ENCODE measurements at places on chromosomes 6 and 20.

DNA sequence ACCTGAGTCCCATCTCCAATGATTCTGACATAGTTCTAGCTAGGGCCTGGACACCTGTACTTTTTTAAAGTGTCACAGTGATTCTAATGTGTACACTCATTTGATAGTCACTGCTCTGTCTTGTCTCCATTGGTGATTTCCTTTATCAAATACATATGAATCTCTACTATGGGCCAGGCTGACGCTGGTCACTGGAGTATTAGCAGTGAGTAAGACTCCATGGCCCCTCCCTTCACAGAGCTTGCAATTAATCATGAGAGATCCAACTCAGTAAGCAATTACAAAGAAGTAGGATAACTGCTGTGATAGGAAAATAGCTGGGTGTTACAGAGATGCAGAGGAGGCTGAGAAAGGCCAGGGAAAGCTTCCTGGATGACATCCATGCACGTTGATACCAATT is 19.3 kb upstream of the SASH1 start:
- DNase-seq, result no peak

DNA sequence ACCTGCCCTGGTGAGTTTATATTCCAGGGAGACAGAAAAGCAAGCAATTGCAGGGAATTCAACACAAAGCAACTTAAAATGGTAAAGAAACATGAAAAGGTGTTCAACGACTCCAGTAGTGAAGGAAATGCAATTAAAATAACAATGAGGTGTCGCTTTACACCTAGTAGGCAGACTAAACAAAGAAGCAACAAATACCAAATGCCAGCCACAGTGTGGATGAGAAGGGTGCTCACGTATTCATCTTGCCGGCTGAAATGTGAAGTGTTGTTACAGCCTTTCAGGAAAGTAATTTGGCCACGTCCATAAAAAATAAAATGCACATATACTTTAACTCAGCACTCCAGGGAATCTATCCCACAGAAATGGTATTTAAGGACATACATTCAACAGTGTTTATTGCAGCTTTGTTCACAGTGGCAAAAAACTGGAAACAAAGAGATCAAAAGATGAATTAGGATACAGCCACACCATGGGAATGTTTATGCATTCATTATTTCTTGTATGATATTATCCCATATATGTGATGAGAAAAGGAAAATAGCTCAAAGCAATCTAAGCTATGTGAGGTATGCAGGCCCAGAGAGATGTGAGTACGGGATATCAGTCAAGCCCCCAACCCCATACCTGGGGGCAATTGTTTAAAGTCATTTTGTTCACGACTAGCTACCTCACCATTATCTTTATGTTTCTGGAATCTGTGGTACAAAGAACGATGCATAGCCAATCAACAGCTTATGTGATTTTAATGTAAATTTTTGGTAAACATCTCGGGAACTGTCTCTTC is 266.0 kb upstream of the SOX4 start:
- no peak for DNase-seq

GRCh38 chr20:39630215-39630908 is 668.2 kb downstream of the DHX35 start:
- no peak for DNase-seq

GRCh38 chr6:134822920-134823709 is 126.8 kb downstream of the ALDH8A1 start:
- DNase-seq, result no peak

- no peak for DNase-seq
These were observed 2.8 kb downstream of the ZNF512B start for GRCh38 chr20:63966944-63967322.

DNA sequence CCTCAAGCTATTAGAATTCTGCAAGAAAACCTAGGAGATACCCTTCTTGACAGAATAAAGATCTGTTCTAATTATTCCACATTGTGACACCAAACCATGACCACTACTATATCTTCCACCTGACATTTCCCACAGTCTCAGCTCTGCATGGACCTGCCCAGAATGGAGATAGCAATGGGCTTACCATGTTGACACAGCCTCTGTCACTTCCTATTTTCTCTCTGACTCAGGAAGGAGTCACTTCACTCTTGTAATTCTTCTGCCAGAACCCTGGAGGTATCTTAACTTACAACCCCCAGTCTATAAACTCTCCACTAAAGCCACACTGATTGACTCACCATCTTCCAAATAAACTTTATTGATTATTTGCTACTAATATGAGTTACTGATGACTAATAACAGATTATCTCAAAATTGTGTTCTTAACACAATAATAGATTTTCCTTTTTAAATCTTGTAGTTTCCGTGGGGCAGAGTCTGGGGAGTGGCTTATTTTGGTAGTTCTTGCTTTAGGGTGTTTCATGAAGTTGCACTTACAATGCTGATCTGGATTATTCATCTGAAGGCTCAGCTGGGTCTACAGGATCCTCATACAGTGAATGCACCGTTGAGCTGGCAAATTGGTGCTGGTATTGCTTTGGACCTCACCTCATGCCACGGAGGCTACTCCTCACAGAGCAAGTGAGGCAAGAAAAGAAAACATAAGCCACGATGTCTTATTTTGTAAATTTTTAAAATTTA is 869.9 kb downstream of the KIF16B start:
- DNase-seq, result no peak

- no peak for DNase-seq
These were observed 10.0 kb downstream of the SGK1 start for GRCh38 chr6:134307870-134308269.

DNA sequence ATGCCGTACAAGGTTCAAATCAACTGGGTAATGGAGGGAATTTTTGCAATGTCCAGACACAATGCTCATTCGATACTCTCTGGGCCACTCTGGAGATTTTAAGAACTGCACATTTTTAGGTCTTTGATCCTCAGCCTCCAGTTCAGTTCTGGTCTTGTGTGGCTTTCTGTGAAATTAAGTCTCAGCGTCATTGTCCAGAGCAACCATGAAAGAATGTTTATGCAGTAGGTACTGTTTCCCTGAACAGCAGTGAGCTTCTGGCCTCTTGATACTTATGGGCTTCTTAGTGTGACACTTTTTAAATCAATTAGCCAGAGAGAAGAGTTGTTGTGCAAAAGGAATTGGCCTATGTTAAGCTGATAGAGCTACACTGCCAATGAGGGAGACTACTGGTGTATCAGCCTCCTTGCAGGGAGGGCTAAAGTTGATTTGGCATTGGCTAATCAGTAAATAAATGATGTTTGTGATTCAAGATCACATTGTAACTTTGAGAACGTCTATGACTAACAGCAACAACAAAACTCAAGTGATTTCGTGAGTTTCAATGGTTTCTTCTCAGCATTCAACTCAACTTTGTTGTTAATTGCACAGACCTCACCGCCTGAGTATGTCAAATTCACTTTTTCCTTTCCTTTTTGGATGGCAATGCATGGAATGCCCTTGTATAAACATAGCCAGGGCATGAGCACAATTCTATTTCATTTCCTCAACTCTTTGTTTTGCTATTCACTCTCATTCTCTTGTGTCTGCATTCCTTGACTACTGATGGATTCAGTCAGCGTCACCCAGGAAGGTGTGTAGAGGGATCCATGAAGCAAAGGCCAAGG is 85.1 kb downstream of the GJA1 start:
- no peak for DNase-seq

DNA sequence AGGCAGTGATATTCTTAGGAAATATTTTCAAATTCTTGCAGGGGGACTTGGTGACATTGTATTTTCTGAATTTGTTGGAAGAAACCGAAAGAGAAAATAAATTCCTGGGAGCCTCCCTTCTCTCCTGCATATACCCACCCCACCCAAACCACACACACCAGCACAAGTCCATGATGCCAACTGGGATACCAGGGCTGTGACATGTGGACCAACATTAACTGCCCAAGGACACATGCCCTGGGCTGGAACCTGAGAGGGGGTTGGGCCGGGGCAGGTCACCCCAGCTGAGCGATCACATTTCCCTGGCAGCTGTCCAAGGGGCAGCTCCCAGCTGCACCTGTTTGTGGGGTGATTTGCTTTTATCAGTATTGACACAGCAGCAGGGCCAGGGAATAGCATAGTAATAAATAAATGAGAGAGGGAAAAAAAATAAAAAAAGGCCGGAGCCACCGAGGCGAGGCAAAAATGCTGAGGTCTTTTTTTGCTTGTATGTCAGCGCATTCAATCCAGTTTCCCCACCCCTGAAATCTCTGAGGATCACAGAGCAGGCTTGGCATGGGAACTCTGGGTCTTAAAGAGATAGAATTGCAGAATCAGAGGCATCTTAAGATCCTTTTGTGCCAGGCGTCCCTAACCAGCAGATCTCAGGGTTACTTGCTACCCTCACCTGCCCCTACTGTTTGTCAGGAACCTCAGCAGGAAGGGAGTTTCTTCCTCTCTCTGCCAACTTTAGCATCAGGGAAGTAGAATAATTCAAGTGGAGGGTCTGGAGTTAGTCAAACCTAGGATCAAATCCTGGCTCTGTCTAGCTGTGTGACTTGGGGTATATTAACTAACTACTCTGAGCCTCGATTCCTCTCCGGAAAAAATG is 66.5 kb upstream of the PIM1 start:
- no peak for DNase-seq

GRCh38 chr20:5919626-5920544 is 30.4 kb downstream of the TRMT6 start:
- DNase-seq, result no peak
